ENCODE measurements at places on chromosomes 6 and 20.
A peak's percentile ranks its signal among the peaks of the same experiment; 100 is the strongest.

DNA sequence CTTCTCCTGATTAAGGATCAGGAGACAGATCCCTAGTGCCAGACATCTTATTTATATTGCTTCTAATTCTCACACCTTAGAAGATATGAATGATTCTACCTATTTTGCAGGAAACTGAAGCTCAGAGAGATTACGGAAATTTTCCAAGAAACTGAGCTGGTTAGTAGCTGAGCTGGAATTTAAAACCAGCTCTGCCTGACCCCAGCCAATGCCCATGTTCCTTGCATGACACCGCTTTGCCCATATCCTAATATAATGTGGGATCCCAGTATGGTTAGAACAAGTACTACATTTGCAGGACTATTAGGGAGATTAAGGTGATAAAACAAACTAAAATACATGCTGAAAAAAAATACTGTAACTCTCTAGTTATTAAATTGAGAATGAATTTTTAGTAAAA lies 1.9 kb downstream of the TMEM30A start:
- no peak for DNase-seq

GRCh38 chr6:113636357-113636824 lies 220.8 kb upstream of the MARCKS start:
- no peak for DNase-seq

GRCh38 chr6:108896111-108896661 lies 48.0 kb downstream of the ARMC2 start:
- no peak for DNase-seq

GRCh38 chr20:52840041-52840440 lies 132.1 kb upstream of the TSHZ2 start:
- DNase-seq, result no peak

GRCh38 chr6:111499269-111499793 lies 16.3 kb upstream of the REV3L start:
- DNase-seq, result no peak

DNA sequence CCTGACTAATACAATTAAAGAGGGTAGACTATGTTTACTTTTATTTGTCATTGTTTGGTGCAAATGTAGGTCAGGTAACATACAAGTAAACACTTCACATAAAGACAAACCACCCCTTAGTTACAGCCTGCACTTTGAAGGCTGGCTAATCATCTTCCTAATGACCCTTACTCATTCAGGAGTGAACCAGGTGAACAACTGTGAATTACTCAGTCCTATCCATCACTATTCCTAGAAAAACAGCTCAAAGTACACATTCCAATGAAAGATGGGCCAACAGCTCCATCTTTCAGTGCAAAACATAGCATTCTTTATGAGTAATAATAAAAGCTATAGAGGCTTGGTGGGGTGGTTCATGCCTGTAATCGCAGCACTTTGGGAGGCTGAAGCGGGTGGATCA lies 78.2 kb downstream of the FRK start:
- DNase-seq, result no peak

GRCh38 chr6:87407561-87407900 lies 241 bp upstream of the CFAP206 start:
- no peak for DNase-seq

DNA sequence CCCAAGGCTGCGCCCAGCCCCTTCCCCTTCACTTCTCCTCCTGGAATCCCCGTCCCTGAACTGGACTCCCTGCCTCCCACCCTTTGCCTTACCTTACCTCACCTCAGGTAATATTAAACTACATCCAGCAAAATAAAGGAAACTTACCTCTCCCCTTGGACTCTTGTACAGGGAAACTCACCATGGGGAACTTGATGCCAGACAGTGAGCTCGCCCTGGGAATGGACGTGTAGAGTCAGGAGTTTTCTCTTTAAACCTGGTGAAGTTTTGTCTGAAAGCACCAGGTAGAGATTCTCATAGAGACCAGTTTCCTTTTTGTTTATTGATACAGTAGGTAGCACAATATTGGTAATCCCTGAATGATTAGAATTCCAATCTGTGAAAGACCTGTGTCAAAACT lies 544 bp upstream of the HLA-C start:
- DNase-seq, result peak; percentile 9

GRCh38 chr6:815348-815738 lies 122.4 kb upstream of the EXOC2 start:
- no peak for DNase-seq

DNA sequence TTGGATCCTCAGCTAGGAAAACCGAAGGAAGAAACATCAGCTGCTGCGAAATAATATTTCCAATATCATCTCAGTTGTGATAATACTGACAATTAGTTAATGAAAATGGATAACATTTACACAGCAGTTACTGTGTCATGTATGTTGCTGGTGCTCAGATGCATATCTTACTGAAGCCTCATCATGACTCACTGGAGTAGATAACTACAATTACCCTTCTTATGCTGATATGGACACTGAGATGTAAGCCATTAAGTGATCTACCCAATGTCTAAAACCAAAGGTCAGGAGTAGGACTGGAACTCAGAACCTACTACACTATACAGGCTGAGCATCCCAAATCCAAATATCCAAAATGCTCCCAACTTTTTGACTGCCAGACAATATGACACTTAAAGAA lies 54.7 kb upstream of the LYRM2 start:
- DNase-seq, result no peak

GRCh38 chr6:47403801-47404200 lies 73.8 kb upstream of the CD2AP start:
- no peak for DNase-seq

DNA sequence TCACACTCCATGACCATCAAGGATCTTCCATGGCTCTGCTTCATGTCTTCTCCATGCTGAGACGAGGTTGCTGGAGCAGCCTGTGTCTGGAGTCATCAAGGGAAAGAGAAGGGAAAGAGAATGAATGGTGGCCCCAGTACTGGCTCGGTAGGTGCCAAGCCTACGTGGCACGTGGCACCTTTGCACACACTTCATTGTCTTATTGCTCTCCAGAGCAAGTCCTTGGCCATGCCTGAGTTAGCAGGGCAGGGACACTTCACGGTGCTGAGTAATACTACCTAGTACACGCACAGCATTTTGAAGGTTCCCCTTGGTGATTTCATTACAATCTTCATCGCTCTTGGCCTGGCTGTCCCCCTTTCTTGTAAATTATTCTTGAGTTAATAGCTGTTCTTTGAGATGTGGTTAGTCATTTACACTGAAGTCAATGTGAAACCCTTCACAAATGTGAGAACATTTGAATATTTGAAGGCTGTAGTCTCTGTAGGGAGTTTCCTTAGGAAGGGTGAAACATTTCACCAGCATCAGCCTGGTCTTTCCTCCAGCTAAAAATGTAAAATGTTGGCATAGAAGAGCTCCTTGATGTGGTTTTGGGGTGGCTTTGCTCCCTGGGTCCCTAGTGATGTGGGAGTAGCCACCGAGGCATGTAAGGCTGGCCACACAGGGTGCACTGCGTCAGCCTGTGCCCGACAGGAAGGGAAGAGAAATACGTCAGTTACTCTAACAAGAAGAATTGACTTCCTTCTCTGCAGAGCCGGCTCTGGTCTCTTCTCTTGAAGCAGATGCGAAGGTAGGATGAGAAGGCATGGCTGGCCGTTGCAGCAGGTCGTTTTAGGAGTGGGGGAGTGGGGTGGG lies at the start of gene SYTL3:
TSS of gene SYTL3 (plus strand) at position 766 of the 855 bp plus-strand sequence. CDS start 13,215 bp downstream, outside the sequence.
- DNase-seq, result peak; percentile 38

- no peak for DNase-seq
These were observed 31.8 kb downstream of the TFAP2B start for GRCh38 chr6:50850223-50851048.

DNA sequence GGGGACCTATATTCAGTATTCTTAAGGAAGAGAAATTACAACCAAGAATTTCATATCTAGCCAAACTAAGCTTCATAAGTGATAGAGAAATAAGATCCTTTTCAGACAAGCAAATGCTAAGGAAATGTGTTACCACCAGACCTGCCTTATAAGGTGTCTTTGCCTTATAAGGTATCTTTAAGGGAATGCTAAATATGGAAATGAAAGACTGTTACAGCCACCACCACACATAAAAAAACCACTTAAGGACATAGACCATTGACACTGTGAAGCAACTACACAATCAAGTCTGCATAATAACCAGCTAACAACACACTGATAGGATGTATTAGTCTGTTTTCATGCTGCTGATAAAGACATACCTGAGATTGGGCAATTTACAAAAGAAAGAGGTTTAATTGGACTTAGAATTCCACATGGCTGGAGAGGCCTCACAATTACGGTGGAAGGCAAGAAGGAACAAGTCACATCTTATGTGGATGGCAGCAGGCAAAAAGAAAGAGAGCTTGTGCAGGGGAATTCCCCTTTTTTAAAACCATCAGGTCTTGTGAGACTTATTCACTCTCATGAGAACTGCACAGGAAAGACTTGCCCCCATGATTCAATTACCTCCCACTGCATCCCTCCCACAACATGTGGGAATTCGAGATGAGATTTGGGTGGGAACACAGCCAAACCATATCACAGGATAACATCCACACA lies 119.2 kb upstream of the LAMA2 start:
- DNase-seq, result no peak

- DNase-seq, result no peak
These were observed 1.4 kb downstream of the PLCB4 start for GRCh38 chr20:9070304-9070703.

GRCh38 chr6:3364391-3364790 lies 92.5 kb downstream of the SLC22A23 start:
- no peak for DNase-seq

- DNase-seq, result no peak
These were observed 70.6 kb upstream of the PHACTR2 start for GRCh38 chr6:143607168-143607567.

DNA sequence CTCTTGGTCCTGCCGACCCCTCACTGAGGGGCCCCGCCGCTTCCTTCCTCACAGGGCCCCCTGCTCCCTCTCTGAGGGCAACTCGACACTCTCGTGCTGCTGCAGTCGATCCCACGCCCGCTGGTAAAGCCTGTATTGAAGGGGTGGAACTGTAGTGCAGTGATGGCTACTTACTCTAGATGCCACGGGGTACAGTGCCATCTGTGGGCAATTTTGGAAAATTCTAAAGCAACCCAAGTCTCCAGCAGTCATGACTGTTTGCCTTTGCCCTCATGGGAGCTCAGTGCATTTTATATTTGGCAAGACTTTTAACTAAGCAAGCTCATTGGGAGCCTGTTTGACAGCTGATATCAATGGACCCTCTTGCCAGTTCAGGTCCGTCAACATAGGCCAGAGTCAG lies 6.5 kb upstream of the C6orf136 start:
- DNase-seq, result no peak

GRCh38 chr6:71288228-71289038 lies at the start of gene OGFRL1:
OGFRL1 (plus strand) TSS chr6:71288811; CDS start chr6:71288937, 126 bp downstream.
- peak; percentile 92 for DNase-seq

GRCh38 chr6:1724616-1725015 lies 114.9 kb downstream of the FOXC1 start:
- no peak for DNase-seq

- DNase-seq, result no peak
These were observed 4.9 kb upstream of the BIRC7 start for GRCh38 chr20:63230800-63231268.

DNA sequence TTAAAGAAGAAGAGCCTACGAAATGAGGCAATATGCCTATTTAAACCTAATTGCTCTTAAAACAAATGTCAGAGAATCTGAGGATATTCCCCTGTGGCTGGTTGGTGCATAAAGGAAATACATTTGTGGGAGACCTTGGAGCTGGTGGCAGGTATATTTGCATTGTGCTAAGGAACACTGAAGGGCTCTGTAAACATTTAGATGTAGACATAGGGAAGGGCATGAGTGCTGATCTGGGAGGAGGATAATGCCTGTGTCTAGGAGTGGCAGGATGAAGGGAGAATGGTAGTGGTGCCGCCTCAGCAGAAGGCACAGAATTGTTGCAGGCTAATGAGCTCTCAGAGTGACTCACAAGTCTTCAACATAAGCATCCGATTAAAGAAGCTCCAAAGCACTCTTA lies 85.8 kb downstream of the CD164 start:
- DNase-seq, result no peak

- DNase-seq, result no peak
These were observed 1543.5 kb downstream of the GRIK2 start for GRCh38 chr6:102936959-102937358.

DNA sequence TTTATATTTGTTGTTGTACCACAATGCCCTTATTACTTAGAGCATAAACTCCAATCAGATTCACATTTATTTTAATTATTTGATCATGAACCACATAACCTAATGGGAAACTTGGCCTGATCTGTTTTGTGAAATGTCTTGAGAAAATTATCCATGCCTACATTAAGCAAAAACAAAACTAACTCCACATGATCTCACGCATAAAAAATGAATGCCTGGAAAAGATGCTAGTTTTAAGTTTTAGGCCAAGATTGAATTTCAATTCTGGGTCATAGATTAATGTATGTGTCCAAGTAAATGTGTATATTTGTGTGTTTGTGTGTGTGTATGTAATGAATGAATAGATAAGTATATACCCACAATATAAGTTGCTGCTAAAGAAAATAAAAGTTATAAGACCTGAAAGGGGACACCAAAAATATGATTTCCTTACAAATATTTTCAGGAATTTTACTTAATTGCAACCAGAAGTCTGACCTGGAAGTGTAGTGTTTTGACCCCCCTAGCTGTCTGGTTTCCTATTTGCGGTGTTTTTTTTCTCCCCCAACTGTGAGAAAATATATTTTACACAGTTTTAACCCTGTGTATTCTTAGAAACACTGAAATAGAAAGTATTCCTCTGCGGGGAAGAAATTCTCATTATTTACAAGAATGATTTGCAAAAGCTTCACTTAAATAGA lies 97.2 kb downstream of the JAG1 start:
- no peak for DNase-seq

DNA sequence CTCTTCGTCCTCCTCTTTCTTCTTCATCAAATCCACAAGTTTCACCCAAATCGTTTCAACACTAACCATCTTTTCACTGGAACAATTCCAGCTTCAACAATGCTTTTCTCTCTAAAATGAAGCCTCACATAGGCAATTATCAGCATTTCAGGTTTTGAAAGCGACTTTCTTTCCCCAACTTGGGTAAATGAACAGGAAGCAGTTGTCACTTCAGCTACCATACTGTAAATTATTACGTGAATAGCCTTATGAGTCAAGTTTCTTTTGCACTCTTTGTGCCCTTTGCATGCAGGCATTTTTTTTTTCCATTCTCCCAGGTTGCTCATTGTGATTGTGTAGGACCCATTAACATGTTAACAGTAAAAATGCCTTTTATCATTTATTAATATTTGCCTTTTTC lies 121.7 kb upstream of the BTBD3 start:
- DNase-seq, result no peak

GRCh38 chr6:139175389-139175948 lies 40.6 kb downstream of the HECA start:
- DNase-seq, result peak; percentile 6

DNA sequence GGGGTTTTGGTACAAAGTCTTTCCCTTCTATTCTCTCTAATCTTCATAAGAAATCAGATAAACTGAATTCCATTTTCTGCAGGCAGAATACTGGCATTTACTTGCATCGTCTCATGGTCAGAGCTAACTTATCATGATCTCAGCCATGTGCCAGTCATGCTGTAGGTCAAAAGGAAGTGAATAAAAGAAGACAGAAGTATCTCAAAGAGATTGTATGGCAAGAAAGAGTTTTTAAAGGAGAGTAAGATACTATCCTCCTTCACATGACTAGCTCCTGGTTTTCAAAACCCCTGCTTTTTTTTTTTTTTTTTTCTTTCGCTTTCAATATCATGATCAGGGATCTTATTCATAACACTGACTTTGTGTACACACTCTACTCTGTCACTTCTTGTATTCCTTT lies 398.3 kb downstream of the C6orf118 start:
- no peak for DNase-seq
